NCI-H1694 treated with DMSO at 0.1 percent for 48 hours (cell line): ENCODE measurements at places on chromosomes 5 and 9.

GRCh38 chr5:167012123-167013034 lies 1279.1 kb upstream of the WWC1 start:
- DNase-seq, result no peak

GRCh38 chr9:90722071-90722470 lies 79.4 kb upstream of the DIRAS2 start:
- DNase-seq, result no peak

DNA sequence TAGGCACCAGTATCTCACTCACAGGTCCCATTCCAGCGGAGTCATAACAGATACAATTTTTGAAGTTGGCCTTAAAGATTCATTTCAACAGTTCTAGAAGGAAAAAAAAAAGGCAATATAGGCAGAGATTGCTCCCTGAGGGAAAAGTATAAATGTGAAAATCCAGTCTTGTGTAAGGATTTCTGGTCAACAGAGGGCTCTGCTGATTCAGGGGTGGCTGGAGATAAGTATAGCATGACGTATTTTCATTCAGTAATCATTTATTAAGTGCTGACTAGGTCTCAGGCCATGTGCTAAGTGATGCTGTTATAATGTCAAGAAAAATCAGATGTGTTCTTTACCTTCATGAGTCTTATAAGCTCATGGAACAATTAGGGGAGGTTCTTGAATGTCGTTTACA lies 377.3 kb upstream of the MEF2C start:
- DNase-seq, result no peak

DNA sequence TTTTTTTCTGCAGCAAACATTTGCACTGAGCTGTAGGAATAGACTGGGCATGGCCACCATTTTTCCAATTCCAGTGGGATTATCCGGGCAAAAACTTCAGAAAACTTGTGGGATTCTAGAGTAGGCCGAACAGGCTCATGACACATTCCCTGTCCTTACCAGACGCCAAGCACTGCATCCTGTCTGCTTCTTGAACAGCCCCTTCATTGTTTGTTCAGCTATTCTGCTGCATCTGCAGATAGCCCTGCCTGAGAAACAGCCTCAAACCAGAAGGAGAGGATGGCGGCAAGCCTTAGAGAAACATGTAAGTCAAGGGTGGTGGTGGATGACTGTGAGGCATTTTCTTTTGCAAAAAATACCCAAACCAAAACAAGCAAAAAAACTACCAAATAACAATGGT lies 111.8 kb upstream of the NTRK2 start:
- no peak for DNase-seq

GRCh38 chr9:121182101-121182836 lies 19.4 kb downstream of the RAB14 start:
- no peak for DNase-seq

GRCh38 chr5:57608542-57608941 lies 125.9 kb upstream of the ACTBL2 start:
- no peak for DNase-seq

GRCh38 chr5:112385969-112386368 lies 33.1 kb downstream of the EPB41L4A start:
- no peak for DNase-seq

- no peak for DNase-seq
Measured at GRCh38 chr5:68456756-68457217, 241.2 kb downstream of the PIK3R1 start.

GRCh38 chr9:69519470-69520240 lies 152.5 kb downstream of the APBA1 start:
- DNase-seq, result no peak

DNA sequence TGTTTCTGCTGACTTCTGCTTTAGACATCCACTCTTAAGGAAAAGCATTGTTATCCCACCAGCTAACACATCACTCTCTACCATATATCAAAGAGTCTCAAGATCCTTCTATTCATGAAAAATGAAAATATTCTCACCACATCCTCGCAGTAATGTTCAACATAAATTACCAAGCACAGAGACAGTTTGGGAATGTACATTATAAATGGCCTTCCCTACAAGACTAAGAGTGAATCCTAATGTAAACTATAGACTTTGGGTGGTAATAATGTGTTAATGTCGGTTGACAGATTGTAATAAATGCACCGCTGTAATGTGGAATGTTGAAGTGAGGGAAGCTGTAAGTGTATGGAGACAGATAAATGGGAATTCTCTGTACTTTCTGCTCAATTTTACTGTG lies 27.1 kb upstream of the KCNIP1 start:
- no peak for DNase-seq

DNA sequence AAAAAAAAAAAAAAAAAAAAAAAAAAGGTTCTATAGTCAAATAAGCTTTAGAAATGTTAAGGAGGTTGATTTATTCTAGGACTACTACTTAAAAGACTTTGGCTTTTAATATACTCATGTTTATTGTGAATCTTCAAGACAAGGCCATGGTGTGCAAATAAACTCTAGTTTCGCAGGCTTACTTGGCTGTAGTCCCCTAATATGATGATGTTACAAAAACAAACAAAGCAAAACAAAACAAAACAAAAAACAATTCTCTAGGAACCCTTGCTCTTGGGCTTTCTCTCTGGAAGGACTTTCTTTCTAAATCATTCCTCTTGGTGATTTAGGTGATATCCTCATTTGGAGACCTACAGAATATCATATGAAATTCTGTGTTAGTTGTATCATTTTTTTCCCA lies 172.0 kb downstream of the GDNF start:
- no peak for DNase-seq

DNA sequence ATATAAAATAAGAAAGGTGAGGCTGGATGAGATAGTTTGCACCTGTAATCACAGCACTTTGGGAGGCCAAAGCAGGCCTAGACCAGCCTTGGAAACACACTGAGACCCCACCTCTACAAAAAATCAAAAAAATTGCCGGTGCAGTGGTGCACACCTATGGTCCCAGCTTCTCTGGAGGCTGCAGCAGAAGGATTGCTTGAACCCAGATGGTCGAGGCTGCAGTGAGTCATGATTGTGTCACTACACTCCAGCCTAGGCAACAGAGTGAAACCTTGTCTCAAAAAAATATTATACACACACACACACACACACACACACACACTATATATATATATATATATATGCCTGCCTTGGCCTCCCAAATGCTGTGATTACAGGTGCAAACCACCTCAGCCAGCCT lies 1.3 kb downstream of the SLC35D2 start:
- DNase-seq, result no peak

- no peak for DNase-seq
Measured at GRCh38 chr9:23662320-23662719, 163.7 kb downstream of the ELAVL2 start.

GRCh38 chr5:158976035-158976434 lies 123.7 kb downstream of the EBF1 start:
- no peak for DNase-seq

- no peak for DNase-seq
Measured at GRCh38 chr5:98109561-98110006, 663.9 kb upstream of the RGMB start.

- DNase-seq, result peak; percentile 66
Measured at GRCh38 chr5:93246090-93246855, 334.7 kb downstream of the NR2F1-AS1 start.

DNA sequence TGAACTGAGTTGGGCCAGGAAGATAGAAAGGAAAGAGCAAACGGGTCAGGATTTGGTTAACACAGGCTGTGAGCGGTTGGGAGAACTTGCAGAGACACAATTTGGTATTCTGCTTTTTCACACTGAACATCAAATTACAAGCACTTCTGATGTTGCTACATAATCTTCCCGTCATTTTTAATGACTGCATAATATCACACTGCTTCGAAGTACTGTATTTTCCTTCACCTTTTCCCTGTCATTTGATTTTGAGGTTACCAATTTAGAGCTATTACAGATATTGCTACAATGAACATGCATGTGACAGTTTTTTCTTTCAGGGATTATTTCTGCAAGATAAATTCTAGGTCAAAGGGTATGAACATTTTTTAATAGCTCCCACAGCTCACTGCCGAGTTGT lies 71.4 kb upstream of the CPEB4 start:
- DNase-seq, result no peak

GRCh38 chr9:102841376-102841775 lies 153.8 kb upstream of the CYLC2 start:
- no peak for DNase-seq

DNA sequence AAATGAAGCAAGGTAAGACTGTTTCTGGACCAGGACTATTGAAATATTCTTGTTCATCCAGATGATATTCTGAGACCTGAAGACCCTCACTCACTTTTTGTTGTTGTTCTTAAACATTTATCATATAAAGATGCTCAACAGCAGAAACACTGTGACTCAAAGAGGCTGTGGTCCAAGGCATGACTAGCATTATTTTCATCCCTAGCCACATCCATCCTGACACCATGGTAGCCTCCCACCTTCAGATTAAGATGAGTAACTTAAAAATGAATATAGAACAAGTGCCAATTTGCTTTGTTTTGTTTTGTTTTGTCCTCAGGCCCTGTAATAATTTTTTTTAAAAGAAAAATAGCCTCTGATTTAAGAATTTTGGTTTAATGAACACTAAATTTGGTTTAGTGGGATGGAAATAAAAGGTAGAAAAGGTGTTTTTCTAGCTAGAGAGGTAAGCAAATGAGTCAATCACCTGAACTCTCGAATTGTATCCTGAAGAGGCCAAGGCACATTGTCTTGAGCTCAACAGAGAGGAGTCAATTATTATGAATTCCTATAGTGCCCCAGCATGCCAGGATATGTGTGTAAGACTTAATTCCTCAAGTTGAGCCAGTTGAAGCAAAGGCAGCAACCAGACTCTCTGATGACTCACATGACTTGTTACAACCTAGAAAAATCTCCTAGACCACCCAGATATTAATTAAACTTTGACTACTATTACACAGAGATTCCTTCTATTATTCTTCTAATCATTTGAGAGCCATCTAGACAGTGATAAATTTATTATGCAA lies 380.1 kb upstream of the TUSC1 start:
- no peak for DNase-seq

DNA sequence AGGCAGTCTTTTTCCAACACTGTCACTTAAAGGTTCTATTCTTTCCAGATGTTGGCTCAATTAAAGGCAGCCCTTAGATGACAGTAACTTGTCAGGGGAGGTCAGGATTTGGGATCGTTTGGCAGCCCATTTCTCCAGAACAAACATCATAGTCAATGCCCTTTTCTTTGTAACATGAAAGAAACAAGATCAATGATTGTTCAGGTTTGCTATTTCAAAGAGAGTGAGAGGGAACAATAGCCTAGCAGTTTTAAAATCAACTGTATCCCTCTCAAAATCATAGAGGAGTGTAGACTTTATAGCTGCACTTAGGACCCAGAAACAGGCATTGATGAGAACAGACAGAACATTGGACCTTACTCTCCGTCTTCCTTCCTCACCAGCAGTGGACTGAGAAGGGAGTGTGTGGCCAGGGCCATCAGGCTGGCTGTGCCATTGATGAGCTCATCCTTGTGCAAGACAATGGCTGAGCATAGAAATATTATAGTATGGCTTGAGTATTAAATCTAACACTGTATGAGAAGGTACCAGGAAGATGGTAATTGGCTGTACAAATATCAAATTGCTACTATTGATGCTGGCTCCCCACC lies 130.0 kb downstream of the PIP5K1B start:
- DNase-seq, result no peak

DNA sequence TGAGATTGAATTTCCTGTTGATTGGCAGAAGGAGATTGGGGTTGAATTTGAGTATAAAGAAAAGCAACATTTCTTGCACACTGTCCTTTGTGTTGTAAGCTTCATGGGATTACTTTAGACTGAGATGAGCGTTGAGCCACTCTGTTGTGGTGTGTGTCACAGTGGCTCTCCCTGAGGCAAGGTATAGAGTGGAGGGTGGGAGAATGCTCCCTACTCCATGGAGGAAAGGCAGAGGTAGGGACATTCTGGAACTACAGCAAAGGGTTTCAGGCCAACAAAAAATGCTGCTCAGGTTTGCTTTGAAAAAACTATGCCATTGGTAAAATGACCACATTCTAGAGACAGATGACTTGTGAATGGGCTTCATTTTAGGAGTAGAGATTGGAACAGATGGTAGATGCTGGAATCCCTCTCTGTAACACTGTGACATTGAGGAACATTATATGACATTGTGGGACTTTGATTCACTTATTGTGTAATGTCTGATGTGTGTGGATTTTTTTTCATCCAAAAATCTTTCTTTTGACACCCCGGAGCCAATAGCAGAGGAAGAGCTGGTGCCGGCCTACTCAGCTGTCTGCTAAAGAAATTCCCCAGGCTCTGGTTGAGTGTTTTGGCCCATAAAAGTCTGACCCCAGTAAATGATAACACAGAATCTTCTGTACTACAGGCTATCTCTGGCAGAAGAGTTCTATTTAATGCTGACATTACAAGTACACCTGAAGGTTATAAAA lies 6.2 kb upstream of the CEP120 start:
- no peak for DNase-seq

DNA sequence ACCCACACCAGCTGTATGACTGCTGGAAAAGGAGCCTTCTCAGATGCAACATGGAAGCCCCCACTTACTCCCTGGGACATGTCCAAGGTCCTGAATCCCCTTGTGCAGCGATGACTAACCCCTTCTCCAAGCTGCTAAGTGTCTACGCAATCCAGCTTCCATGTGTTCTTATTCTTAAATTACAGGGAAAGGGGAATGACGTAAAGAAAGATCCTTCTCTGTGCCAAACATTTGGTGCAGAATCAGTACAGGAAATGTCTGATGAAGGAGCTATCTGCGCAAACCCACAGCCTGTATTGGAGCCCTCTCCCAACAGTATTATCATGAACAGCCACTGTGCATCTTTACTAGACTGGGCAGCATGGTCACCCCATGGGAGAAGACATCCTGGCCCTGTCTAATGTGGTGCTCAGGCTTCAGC lies 183.2 kb downstream of the FRMD3 start:
- DNase-seq, result no peak

DNA sequence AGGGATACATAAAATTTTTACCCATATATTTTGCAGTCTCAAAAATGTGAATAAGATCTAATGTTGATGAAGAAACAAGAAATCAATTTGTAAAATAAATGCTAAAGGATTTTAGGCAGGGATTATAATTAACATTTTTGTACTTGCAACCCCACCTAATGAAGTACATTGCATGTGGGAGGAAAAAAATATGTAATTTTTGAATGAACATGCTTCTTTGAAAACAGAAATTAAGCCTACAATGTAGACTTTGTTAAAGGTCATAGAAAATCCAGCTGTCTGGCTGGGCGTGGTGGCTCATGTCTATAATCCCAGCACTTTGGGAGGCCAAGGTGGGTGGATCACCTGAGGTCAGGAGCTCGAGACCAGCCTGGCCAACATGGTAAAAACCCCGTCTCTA lies 15.6 kb downstream of the SLC27A6 start:
- DNase-seq, result no peak

- no peak for DNase-seq
Measured at GRCh38 chr9:38062498-38063362, 6.3 kb downstream of the SHB start.

GRCh38 chr5:154371687-154372086 lies 74.1 kb upstream of the SAP30L start:
- DNase-seq, result no peak
